Substantia nigra (tissue), 51 donors: ENCODE measurements at places on chromosomes 5 and 9.

DNA sequence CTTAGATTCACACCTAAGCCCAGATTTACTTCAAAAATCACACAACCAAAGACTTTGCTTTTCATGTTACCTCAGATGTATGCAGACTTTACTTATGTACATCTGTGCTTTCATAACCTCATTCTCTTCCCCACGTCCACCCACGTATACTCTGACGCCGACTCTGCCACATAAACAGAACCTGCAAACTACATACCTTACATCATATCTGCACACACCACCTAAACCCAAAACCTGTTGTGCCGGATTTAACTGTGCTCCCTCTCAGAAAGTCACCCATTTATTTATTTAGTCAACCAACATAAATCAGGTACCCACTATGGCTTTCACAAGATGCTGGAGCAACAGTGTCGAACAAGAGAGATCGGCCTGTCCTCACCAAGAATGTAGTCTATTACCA is 1.0 kb upstream of the DPYSL3 start:
- no peak for DNase-seq

DNA sequence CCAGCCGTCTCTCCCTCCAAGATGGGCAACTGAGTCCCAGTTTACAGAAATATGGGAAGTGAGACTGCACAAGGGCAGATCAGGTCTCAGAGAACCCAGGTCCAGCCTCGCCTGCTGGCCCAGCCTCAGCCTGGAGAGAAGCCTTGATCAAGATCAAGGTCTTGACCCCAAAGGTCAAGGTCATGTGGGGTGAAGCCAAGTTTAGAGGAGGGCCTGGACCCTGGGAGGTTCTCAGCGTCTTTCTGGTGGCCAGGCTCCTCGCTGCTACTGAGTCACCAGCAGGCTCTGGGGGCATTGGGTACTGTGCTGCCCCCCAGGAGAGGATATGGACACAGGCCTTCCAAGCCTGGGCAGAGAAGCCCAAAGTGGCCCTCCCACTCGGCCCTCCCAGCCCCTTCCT is 8.8 kb downstream of the IPPK start:
- no peak for DNase-seq

- no peak for DNase-seq
These were observed 220.3 kb downstream of the NR3C1 start for GRCh38 chr5:143182901-143183820.

DNA sequence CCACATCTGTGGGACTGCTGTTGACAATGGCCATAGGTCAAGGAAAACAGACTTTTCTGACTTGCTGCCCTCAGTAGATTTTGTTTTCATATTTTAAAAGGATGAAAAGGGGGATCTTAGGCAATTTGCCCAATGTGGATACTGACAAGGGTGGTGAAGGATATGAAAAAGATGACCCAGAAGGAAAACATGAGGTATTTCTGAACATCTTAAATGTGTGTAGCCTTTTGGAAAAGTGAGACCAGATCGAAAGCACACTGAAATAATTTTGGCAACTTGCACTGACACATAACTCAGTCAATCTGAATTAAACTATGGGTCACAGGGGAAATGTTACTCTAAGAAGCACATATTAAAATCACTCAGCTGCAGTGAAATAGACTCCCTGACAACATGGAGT is 1793.0 kb upstream of the ACO1 start:
- no peak for DNase-seq

DNA sequence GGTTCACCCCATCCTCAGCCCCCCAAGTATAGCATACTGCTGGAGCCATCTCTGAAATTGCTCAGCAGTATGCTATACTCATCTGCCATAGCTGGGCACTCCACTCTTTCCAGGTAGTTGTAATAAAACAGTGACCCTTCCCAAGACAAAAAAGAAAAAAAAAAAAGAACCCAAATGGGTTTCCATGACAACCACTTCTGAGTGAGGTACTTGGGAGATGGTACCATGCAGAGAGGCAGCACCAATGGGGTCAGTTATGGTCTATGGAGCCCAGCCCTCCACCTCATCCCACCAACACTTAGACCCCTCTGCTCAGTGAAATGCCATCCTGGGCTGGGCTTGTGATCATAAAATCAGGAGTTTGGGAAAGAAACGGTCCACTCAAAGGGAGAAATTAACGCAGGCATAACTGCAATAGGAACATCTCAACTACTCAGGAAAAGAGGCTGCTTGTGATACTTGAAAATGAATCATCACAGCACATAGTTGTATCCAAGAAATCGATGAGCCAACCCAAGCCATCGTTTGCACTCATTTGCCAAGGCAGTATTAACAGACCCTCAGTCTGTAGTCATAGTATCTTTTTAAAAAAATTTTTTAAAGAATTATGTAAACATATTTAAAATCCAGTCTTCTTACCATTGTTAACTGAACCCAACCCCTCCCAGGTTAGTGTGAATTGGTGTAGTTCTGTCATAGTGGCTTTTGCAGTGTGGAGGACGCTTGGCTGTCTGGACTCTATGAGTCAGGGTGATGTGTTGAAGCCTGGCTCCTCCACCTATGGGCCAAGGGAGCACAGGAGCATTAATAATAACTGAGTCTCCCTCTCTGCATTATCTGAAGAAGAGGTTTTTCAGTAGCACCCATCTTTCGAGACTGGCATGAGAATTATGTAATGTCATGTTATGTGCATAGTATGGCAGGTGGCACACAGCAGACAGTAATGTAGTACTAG is 402.7 kb downstream of the SPOCK1 start:
- DNase-seq: no peak

GRCh38 chr5:59016925-59017324 is 434.1 kb downstream of the RAB3C start:
- DNase-seq: no peak

GRCh38 chr9:110975278-110975677 is 63.0 kb downstream of the LPAR1 start:
- no peak for DNase-seq

DNA sequence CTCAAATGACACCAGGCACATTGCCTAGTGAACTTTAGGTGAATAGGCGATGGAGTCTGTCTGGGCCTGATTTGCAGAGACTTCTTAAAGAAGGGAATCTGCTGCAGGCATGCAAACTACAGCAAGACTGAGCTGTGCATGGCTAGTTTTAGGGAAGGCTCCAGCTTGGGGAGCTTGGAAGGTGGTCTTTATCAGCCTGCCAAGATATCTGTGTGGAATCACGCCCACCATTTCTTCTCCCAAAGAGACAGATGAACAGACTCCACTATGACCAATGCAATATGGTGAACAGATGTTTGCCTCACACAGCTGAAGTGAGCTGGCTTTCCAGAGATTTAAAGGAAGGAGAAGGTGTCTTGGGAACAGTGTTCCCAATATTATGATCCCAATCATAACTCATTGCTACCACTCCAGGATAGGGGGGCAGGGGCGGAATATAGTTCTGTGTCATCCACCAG is 129.0 kb upstream of the HMHB1 start:
- no peak for DNase-seq

DNA sequence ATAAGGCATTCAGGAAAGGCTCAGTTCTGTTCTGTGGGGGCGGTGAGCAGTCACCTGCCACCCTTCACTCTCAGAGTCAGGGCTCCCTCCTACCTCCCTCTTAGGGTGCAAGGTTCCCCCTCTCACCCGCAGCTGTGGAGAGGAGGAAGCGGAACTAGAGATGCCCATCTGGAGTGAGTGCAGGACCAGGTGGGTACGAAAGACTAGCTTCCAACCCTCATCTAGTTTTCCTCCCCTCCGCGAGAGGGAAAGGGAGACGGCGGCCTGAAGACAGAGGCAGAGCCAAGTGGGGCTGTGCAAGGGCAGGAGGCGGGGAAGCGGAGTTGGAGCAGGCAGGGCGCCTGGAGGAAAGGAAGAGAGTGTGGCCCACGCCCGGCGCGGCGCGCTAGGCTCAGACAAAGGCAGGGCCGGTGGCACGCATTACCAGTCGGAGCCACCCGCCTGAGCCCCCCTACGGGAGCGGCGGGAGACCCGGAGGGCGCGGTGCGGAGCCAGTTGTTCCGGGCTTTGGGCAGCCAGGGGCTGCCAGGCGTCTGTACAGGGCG is 7.3 kb downstream of the PRR7 start:
- peak; percentile 69 for DNase-seq

GRCh38 chr5:14777932-14778791 is 93.4 kb downstream of the ANKH start:
- DNase-seq: no peak

DNA sequence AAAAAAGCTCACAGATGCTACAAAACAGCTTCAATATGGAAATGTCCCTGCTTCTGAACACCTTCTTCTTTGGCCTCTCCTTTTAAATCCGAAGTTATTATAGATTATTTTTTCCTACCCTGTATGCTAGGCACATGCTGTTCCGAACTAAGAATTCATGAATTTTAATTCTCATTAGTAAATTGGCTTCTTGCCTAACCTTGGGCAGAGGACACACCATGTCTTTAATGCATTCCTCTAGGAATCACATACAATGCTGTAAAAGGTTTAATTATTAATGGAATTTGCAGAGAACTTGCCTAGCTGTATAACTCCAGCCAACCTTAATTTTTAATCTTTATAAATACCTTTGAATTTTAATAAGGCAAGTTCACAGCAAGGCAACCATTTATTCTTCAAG is 234.4 kb downstream of the NTRK2 start:
- DNase-seq: no peak

DNA sequence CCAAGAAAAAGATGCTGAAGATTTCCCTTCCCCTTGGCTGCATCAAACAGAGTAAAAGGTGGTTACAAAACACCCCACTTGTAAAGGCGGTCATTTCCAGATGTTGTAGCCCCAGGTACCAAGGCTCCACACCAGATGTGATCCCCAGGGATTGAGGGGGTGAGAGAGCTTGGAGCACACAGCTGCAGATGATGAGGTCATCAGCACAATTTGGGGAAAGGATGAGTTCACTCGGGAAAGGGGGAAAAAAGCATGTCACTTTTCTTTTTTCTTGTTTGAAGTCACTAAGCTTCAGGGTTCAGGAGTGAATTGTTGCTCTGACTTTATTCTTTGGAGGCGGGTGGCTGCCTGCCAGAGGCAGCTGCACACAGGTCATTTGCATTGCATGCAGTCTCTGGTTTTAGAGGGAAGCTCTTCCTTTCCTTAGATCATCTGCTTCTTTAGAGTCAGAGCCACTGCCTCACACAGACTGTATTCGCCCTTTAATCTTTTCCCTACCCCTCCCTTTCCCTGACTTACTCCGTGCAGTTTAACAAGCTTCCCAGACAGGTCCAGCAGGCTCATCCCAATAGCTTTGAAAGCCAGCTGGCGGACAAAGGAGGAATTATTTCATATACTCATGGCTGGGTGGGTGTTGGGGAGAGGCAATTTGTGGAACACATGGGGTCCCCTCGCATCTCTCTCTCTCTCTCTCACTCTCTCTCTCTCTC is 409.3 kb upstream of the SLC24A2 start:
- no peak for DNase-seq

DNA sequence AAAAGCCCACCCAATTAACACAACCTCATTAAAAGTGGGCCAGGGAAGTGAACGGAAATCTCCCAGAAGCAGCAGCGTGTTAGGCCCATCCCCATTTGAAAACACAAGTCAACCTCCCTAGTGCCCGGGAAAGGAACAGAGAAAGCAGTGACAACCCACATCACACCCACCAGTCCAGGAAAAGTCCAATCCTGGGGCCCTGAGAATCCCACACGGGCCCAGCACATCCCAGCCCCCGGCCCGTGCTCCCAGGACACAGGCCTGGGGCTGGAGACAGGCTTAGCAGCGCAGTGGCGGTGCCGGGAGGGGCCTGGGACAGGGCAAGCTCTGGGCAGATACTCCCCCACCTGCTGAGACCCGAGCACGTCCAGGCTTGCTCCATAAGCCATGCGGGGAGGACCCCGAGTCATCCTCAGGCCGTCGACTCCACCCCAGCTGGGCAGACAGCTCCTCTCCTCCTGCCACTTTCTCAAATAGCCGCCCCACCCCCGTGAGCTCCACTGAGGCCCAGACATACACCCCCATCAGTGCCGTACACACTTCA is 101.0 kb downstream of the KCNT1 start:
- no peak for DNase-seq

GRCh38 chr5:39223565-39224156 is 4.3 kb upstream of the FYB1 start:
- DNase-seq: no peak

GRCh38 chr5:72137826-72138409 is 30.6 kb downstream of the MAP1B start:
- DNase-seq: no peak

GRCh38 chr5:176178789-176179188 is 59.4 kb upstream of the SIMC1 start:
- no peak for DNase-seq

- no peak for DNase-seq
These were observed 182.4 kb downstream of the NFIB start for GRCh38 chr9:14131356-14132088.

- DNase-seq: no peak
These were observed 84.4 kb upstream of the STARD4 start for GRCh38 chr5:111596705-111597104.
